ENCODE measurements at places on chromosomes 13 and 19.

- no peak for DNase-seq
Observed at GRCh38 chr13:76853481-76853880, 32.7 kb downstream of the KCTD12 start.

DNA sequence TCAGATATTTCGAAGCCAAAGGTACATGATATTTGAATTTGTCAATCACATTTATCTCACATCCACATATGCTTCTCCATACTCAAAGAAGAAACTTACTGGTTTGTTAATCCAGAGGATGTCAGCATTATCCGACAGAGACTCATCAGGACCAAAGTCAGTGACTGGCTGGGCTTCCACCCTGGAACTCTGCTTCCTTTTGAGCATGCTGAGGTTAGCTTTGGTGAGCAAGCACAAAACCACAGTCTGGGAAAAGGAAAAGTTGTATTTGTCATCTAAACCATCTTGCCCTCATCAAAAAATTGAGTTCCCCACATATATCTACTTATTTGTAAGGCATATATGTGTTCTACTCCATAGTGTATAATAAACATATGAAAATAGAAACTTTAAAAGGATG, 17.4 kb downstream of the NALCN start:
- no peak for DNase-seq

DNA sequence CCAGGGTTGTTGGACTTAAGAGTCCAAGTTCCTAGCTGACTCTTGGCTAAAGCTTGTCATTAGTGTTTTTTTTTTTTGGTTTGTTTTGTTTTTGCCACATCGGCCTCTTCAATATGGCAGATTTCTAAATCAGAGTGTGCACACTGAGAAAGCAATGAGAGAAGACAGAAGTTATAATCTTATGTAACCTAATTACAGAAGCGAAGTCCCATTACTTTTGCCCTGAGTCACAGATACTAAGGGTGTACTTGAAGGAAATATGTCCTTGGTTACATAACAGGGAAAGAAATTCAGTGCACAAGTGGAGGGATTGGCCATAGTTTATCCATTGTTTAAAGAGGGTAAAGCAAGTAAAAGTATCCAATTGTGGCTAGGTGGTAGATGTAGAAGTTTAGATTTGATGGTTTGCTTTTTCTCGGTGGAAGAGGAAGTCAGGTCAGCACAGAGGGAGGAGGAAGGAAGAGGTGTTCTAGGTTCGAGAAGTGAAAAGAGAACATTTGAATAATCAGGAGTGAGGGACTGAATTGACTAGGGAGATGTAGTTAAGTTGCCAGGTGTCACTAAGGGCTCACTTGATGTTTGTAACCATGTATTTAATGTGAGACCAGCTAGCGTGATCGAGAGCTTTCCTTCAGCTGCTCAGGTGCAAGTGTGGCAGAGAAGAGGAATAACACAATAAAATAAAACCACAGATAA, 12.2 kb downstream of the GTF2F2 start:
- no peak for DNase-seq

DNA sequence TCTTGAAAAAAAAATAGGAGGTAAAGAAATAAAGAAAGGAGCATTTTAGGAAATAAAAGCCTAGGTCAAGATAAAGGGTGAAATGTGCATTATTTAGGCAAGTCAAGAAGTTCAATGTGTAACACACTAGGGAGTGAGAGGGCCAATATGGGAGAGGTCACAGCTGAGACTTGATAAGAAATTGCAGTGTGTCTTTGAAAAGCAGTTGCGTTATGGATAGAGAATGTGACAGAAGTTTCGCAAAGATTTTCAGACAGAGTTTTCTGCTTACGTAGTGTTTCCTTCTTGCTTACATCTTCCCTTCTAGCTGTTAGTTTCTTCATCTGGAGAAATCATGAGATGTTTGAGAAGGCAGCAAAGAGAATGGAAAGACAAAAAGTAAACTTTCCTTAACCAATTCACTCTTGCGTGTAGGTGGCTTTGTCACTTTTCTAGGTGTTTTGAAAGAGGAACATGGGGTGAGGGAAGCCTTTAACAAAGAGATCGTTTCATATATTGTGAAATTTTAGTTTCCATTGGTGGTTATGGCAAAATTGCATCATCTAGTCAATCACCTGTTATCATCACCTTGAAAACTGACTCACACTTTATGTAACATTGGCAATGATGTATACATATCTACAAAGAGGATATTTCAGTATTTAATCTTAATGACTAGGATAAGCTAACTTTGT, 975.5 kb downstream of the OLFM4 start:
- DNase-seq, result no peak

GRCh38 chr19:58304748-58305064, 471 bp upstream of the ERVK3-1 start:
- DNase-seq, result no peak

DNA sequence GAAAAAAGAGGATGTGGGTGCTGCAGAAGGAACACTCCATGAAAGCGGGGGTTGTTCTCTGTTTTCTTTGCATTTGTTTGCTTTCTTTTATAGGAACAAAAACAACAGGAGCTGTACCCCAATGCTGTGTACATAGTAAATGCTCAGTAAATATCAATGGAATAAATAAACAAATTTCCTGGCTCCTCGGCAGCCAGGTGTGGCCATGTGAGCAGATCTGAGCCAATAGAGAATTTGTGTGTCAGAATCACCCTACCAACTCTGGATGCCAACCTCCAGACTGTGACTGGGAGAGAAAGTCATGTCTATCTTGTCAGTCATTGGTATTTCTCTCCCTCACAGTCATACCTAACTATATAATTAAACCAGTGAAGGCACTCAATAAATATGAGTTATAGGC, 10.6 kb upstream of the CLPP start:
- DNase-seq, result no peak

GRCh38 chr13:36251526-36251925, 37.2 kb upstream of the SOHLH2 start:
- DNase-seq, result no peak

GRCh38 chr19:40523322-40524047, 53.2 kb upstream of the SHKBP1 start:
- peak; percentile 71 for DNase-seq

DNA sequence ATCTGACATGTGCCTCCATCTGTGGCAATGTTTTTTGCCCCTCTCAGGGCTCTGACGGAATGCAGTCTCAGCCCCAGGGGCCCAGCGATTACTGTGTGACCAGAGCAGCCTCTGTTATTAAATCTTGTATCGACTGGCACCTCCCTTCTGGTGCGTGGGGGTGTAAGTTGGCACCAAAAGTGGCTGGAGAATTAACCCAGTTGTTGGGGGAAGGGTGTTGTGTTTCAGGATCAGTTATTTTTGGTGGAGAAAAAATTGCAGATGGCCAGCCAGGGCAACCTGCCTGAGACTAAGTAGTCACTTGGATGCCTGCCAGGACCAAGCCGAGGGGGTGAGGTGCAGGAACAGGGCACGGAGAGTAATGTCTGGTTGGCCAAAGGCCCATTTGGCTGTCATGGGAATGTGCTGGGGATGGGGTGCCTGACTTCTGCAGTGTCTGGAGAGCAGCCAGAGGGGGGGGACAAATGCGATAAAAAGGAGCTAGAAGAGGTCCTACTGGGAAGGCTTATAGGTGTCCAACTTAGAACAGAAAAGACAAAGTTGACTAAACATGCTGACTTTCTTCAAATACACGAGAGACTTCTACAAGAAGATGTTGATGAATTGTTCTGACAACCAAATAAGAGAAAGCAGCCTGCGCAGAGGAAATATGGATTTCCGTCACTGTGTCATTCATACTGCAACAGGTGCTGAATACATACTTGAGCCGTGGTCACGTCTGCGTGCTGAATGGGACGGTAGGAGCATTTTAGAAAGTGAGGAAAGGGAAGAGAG, 69.8 kb downstream of the SIAH3 start:
- DNase-seq, result no peak

GRCh38 chr13:73967397-73968165, 166.6 kb downstream of the KLF12 start:
- DNase-seq, result no peak

DNA sequence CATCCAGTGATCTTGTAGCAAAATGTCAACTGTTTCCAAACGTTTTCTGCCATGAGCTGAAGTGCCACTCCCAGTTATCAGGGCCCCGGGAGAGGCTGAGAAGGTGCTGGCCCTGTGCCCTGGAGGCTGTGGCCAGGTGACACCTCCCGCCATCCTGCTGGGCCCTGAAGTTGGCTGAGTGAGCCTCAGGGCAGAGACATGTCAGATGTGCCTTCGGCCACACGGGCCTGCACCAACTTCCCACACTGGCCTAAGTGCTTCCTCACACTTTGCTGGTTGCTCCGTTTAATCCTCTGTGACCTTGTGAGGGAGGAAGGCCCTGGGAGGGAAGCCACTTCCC, 4.8 kb downstream of the ADPRHL1 start:
- no peak for DNase-seq

GRCh38 chr13:75993823-75994222, 357.7 kb downstream of the LMO7 start:
- DNase-seq, result no peak

DNA sequence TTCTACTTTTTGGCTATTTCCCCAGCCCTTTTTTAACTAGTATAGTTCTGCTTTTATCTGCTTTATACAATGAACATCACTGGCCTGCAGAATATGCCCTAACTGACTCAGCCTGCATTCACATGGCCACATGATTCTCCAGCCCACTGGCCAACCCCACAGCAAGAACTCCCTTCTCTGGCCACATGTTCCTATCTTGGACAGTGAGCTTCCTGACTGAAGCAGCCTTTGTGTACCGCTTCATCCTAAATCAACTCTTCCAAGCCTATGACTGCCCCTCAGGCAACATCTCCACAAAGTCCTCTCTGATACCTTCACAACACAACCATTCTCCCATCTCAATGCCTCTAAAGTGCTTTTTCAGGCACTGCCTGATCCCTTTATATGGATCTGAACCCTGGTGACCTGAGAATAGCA, 214.1 kb downstream of the COL4A1 start:
- no peak for DNase-seq

DNA sequence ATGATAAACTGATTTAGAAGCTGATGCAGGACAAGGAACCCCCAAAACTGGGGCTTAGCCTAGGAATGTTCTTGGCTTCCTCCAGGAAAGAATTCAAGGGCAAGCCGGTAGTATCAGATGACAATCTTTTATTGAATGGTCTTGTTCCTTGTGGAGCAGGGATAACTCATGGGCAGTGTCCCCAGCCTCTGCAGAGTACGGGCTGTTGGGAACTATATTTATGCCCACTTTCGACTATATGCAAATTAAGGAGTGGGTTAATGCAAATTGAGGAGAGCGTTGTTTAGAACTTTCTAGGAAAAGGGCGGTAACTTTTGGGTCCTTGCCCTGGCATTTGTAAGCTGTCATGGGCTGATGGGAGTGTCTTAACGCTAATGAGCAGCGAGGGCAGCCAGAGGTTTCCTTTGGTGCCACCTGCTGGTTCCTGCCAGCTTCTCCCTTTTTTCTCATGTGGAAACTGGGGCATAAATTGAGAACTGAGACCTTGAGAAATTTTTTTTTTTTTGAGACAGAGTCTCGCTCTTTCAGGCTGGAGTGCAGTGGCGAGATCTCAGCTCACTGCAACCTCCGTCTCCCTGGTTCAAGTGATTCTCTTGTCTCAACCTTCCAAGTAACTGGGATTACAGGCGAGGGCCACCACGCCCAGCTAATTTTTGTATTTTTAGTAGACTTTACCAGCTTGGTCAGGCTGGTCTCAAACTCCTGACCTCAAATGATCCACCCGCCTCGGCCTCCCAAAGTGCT, 79.4 kb upstream of the ABCC4 start:
- DNase-seq, result peak; percentile 93

GRCh38 chr19:46656541-46656940, 4.4 kb downstream of the DACT3 start:
- no peak for DNase-seq

GRCh38 chr13:95304453-95304852, 3.2 kb upstream of the ABCC4 start:
- DNase-seq, result peak; percentile 17

- DNase-seq, result no peak
Observed at GRCh38 chr13:47932950-47933923, 67.8 kb downstream of the SUCLA2 start.

DNA sequence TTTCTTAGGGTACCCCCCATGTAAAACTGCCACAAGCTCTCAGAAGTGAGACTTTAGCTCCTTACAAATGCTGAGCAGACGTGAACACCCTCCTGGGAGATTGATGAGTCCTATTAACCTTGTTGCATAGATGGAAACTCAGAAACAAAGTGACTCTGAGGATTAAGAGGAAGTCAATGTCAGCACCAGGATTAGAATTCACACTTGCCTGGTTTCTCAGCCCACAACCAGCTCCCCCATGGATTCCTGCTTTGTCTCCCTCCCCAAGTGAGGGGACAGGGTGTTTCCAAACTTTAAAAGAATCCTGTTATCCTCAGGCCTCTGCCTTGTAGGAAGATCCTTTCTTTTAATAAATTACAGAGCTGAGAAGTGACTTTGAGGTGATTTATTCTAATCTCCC, 324.4 kb downstream of the NDFIP2 start:
- DNase-seq, result peak; percentile 14

GRCh38 chr19:53389571-53389970, 5.4 kb upstream of the ZNF765 start:
- DNase-seq, result no peak

DNA sequence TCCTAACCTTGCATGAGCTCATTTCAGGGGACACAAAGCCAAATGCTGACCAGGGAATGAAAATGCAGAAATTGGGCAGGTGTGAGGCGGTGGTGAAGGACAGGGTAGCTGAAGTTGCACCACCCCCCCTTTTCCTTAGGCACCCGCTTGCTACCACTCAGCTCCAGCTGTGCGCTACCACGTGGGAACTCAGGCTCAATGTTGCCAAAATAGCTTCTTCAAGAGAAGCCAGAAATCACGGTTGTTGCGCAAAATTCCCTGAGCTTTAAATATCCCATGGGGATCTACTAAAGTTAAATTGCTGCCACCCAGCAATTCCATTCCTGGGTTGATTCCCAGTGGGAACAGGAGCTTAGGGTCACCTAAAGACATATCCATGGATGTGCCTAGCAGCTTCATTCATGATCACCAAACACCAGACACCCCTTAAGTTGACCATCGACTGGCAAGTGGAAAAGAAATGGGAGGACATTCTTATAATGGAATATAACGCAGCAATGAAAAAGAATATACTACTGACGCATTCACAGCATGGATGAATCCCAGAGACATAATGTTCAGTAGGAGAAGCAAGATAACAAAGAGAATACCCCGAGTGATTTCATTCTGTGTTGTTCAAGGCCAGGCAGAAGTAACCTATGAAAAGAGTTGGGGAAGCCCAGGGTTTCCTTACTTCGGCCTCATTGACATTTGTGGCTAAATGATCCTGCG, 12.8 kb upstream of the ADGRL1 start:
- DNase-seq, result no peak

GRCh38 chr13:103436057-103436654, 369.9 kb upstream of the SLC10A2 start:
- no peak for DNase-seq

GRCh38 chr19:3184847-3185460, 776 bp upstream of the NCLN start:
- DNase-seq, result peak; percentile 89

DNA sequence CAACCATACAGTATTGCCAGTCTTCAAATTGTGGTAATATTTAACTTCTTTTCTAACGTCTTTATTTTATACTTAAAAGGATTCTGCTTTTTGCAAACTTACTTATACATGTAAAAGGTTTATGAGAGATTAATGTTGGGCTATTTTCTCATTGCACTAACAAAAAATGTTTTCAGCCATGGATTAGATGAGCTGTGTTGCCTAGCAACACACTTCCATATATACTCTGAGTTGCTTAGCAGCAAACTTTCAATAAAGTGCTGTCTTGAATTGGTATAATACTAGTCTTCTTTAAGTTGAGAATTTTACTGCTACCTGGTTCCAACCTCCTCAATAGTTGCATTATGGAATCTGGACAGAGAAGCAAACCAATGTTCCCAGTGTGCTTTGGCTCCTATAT, 777.4 kb upstream of the PCDH9 start:
- DNase-seq, result no peak

All from Kasumi-1 (cell line).